ENCODE measurements at places on chromosomes 4 and X. TPM values are rescaled to one million over a fixed set of nuclear protein-coding genes. Genes with fewer than 3 reads are reported as not detected.

GRCh38 chr4:137510557-137511265 lies 21.6 kb downstream of the PCDH18 start:
- no peak for DNase-seq

NAT8L gene
- total RNA-seq = 140 TPM

GRCh38 chrX:110180928-110181310 lies 137.0 kb downstream of the AMMECR1 start:
- DNase-seq = no peak

AMELX gene
- total RNA-seq = not detected

TGIF2LX gene
- not detected for total RNA-seq

DNA sequence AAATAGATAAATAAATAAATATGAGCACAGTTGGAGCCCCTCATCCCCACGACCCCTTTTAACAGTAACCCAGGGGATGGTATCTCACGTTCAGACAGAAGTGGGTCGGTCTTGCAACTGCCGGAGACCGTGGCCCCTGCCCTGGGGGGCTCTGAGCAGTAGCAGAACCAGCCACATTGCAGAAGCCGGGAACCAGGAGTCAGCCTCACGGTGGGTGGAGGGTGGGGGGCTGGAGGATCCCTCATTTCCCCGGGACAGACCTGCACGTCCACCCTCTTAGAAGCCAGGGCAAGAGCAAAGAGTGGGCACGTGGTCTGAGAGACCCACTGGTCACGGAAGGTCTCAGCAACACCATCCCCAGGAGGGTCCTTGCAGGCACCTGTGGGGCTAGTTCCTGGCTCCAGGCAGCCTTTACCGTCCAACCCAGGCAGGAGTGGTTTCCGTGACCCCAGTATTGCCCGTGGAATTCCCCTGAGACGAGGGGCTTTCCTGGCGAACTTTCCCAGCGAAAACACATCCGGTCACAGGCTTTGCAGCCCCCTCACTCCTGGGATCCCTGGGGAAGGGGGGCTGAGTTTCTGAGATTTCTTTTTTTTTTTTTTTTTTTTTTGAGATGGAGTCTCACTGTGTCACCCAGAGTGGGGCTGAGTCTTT lies 8.8 kb upstream of the IL3RA start:
- DNase-seq = no peak

GAGE12H gene
- total RNA-seq = not detected

GRCh38 chr4:114474188-114474800 lies 124.3 kb upstream of the UGT8 start:
- no peak for DNase-seq

- DNase-seq = no peak
Observed at GRCh38 chr4:1027915-1028238, 16.5 kb downstream of the FGFRL1 start.

GRCh38 chr4:10877076-10877475 lies 192.5 kb upstream of the CLNK start:
- DNase-seq = no peak

ARR3 gene
- total RNA-seq = not detected

GRCh38 chr4:24010994-24011393 lies 121.1 kb upstream of the PPARGC1A start:
- DNase-seq = no peak
